ENCODE measurements at places on chromosomes 13 and 19. TPM values are rescaled to one million over a fixed set of nuclear protein-coding genes. Genes with fewer than 3 reads are reported as not detected.

The C1QTNF9 gene
- not detected for total RNA-seq

The SHISA7 gene
- not detected for total RNA-seq

The TSSK6 gene
- 3.1 TPM for total RNA-seq

The IFNL1 gene
- total RNA-seq, result not detected

The ZNF564 gene
- total RNA-seq, result 11.2 TPM
